ENCODE measurements at places on chromosomes 2 and 18.

DNA sequence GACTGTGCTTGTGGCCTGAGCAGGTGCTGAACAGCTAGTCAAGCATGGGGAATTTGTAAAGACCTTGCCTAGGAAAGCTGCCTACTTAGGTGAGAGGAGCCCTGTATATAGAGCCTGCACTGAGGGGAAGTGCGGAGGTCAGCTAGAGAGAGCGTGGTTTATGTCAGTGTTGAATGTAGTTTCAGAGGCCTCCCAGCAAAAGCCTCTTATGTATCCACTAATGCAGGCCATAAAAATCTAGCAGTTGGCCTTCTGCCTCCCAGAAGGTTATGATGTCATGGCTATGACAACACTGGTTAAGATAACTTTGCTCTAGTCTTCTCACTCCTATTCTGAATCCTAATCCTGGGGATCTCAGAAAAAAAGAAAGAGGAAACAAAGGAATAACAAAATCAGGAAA lies 88.9 kb downstream of the ASXL3 start:
- DNase-seq = no peak

- DNase-seq = peak; percentile 45
Measured at GRCh38 chr2:73832930-73833329, 4.2 kb downstream of the STAMBP start.

DNA sequence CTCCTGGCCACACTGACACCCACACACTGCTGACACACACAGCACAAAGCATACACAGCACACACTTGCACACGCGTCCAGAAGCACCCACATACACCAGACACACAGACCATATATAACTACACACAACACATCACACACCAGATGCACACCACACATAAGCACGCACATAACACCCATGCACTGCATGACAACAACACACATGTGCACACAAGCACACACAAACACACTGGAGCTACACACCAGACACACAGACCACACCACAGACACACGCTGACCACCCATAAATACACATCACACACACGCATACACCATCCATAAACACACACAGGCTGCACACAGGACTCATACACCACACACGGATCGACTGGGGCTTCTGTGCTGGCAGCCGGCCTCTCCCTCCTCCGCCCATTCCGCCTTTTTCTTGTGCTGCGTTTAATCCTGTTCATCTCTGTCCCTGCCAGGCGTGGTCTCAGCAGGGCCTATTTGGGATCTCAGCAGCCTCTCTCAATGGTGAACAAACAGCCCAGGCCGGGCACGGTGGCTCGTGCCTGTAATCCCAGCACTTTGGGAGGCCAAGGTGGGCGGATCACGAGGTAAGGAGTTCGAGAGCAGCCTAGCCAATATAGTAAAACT lies 396.9 kb upstream of the MYT1L start:
- no peak for DNase-seq

GRCh38 chr2:171136024-171136423 lies 24.7 kb downstream of the TLK1 start:
- no peak for DNase-seq

- no peak for DNase-seq
Measured at GRCh38 chr18:43681661-43682060, 404.4 kb upstream of the SYT4 start.
